ENCODE measurements at places on chromosomes 2 and 18. TPM values are rescaled to one million over a fixed set of nuclear protein-coding genes. Genes with fewer than 3 reads are reported as not detected.

Gene ITPRIPL1
- not detected for polyA plus RNA-seq

Gene CNTNAP5
- not detected for polyA plus RNA-seq

Gene CCL20
- polyA plus RNA-seq: 1.1 TPM

Gene RTN4
- polyA plus RNA-seq: 367 TPM

Gene RNF144A
- polyA plus RNA-seq: 4.4 TPM

Gene EHD3
- 7.9 TPM for polyA plus RNA-seq

Gene RNF152
- polyA plus RNA-seq: not detected

Gene ANKRD36B
- 3.5 TPM for polyA plus RNA-seq

Gene CXCR4
- polyA plus RNA-seq: 0.12 TPM

Gene EML6
- polyA plus RNA-seq: 1.8 TPM

Gene RAB31
- 20.5 TPM for polyA plus RNA-seq

Gene AMER3
- not detected for polyA plus RNA-seq

Gene TSPYL6
- polyA plus RNA-seq: not detected

Gene RNF138
- polyA plus RNA-seq: 18.6 TPM

Gene LCT
- polyA plus RNA-seq: 0.05 TPM

Gene TBR1
- polyA plus RNA-seq: 0.07 TPM

Gene TUBA4B
- 0.55 TPM for polyA plus RNA-seq

DNA sequence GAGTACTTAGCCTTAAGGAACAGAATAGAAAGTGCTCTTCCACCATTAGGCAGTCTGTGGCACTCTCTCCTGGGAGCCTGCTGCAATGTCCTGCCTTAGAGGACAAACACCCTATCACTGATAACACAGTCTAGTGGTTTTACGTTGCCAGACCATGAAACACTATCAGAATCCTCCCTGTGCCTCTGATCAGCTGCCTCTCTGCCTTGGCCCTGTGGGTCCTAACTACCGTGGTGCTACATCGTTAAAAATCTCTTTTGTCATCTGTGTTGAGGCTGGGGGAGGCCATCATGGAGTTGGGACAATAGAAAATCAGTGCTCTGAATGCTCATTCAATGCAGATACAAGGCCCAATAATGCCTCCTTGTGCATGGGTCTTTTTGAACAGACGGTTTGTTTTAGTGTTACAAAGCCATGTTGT lies 11.9 kb upstream of the APCDD1 start:
- DNase-seq: no peak

- peak; percentile 20 for DNase-seq
Measured at GRCh38 chr2:215736653-215737290, 276.6 kb downstream of the MREG start.

- no peak for DNase-seq
Measured at GRCh38 chr2:47300609-47301276, 102.2 kb upstream of the MSH2 start.

DNA sequence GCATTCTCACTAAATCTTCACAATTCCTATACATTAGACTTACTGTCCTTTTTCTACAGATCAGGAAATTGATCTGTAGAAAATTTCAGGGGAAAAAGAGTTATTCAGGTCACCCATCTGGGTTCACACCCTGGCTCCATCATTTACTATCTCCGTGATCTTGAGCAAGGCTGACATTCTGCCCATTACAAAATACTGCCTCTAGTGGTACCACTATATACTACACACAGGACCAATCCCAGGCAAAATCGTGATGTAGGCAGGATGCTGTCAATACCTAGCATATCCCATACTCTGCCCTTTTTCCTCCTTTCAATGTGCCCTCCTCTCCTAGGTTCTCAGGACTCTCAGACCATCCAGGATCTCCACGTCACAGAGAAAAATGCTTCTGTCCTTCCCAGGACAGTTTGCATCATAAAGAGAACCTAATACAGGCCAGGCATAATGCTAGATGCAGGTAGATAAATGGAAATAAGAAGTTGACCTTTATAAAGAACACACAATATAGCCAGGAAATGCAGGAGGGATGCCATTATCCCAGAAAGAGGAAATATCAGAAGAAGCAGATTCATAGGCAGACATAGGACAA lies 101.9 kb downstream of the CDH20 start:
- DNase-seq: no peak

DNA sequence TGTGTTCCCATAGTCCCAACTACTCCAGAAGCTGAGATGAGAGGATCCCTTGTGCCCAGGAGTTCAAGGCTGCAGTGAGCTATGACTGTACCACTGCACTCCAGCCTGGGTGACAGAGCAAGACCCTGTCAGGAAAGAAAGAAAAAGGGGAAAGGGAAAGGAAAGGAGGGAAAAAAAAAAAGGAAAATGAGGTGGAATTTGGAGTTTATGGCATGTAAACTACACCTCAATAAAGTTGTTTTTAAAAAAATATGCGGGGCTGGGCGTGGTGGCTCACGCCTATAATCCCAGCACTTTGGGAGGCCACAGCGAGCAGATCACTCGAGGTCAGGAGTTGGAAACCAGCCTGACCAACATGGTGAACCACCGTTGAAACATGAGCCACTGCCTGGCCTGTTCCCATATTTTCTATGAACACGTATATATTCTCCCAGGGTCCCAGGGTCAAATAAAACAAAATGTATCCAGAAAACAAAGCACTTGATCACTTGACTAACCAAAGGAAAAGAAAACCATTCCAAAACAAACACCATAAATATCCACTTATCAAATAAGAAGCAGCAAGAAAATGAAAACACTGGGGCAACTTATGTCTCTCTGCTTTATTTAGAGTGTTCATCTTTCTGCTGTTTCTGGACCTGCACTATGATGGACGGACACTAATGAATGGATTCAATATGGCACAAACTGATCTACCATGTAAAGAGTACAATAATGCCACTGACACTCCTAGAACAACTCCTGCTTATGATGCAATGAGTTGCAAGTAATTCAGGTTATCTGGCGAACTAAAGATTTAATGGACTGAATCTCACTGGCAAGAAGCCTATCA lies 56.8 kb downstream of the ASXL2 start:
- no peak for DNase-seq

DNA sequence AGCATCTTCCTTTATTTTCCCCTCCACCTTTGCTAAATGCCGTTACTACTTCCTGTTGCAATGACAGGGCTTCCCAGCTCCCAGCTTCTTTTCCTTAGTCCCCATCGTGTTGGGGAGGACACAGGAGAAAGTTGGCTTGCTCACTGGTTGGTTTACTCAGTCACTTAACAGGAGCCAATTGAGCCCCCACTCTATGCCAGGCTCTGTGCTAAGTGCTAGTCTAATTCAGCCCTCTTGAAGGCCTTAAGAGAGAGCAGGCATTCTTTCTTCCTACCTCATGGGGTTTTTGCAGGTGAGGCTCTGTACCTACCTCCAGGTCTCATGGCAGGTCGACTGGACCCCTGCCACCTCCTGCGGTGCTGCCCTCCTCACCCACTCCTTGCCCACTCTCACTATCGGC lies 20.1 kb downstream of the TANC1 start:
- no peak for DNase-seq

- DNase-seq: peak; percentile 89
Measured at GRCh38 chr2:55425431-55425831, 5.8 kb upstream of the CCDC88A start.

GRCh38 chr2:218895326-218895725 lies 14.7 kb downstream of the WNT10A start:
- no peak for DNase-seq

GRCh38 chr2:233093166-233093448 lies 33.0 kb downstream of the INPP5D start:
- DNase-seq: no peak

- no peak for DNase-seq
Measured at GRCh38 chr18:37251679-37252078, 313.9 kb downstream of the CELF4 start.

GRCh38 chr2:58449286-58450010 lies 208.3 kb upstream of the FANCL start:
- DNase-seq: no peak

- DNase-seq: no peak
Measured at GRCh38 chr2:142484111-142484510, 353.3 kb upstream of the LRP1B start.

- DNase-seq: no peak
Measured at GRCh38 chr2:232038881-232039485, 77.5 kb downstream of the DIS3L2 start.

- DNase-seq: no peak
Measured at GRCh38 chr2:51918113-51918512, 886.2 kb upstream of the NRXN1 start.

- peak; percentile 77 for DNase-seq
Measured at GRCh38 chr2:42141687-42142546, 27.2 kb upstream of the EML4 start.

DNA sequence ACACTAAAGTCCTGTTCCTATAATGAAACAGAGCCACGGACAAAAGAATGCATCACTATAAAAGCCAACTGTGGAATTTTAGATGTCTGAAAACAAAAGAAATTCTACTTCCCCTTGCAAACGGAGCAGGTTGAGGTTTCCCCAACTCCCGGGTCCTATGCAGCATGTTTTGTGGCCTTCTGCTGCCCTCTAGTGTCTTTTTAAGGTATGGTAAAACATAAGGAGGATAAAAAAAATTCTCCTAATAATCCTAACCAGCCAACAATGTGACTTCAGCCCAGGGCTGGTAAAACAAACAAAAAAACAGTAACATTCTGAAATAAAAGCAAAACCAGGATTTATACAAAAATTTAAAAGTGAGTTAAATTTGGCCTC lies 539.5 kb downstream of the NRXN1 start:
- DNase-seq: peak; percentile 64

DNA sequence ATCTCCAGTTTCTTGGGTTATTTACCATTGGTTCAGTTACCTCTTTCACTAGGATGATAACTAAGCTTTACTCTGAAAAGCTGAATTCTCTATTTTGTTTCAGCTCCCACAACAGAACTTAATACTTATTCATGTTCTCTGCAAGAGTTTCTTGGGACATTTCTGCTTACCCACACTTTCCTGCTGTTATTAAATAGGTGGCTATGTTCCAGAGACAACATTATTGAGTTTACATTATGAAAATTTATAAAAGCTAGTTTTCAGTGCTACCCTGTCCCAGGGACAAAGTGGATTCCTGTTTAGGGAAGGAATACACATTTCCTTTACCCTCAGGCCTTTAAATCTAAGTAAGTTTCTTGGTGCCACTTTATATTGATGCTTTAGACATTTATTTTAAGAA lies 7.0 kb upstream of the GPD2 start:
- no peak for DNase-seq

DNA sequence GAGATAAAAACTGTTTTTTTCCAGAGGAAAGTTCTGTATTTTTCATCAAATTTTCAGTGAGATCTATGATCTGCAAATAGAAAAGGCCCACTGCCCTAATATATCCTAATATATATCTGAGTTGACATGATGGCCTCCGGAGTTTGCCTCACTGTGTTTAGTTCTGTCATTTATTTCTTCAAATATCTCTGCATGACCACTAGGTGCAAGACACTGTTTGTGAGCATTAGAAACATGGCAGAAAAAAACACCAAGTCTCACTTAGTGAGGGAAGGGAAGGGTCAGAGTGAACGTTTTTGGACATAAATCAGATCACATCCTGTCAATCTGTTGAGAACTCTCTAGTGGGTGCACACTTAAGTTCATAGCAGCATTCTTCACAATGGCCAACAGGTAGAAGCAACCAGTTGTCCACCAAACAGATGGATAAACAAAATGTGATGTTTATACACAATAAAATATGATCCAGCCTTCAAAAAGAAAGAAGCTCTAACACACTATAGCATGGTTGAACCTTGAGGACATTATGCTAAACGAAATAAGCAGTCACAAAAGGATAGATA lies 53.4 kb downstream of the SPIRE1 start:
- peak; percentile 9 for DNase-seq

- no peak for DNase-seq
Measured at GRCh38 chr18:48806551-48807261, 144.1 kb downstream of the SMAD7 start.

DNA sequence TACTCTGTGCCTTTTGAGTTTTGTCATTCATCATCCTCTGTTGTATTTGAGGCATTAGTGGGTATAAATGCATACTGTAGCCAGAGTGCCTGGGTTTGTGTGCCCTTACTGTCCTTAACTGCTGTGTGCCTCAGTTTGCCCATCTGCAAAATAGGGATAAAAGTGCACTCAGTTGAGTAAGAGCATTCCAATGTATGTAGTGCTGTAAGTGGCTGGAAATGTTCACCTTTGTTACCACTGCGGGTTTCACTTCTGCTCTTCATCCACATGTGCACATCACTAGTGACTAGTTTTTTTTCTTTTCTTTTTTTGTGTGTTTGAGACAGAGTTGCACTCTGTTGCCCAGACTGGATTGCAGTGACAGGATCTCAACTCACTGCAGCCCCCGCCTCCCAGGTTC lies 39.9 kb downstream of the PLEKHB2 start:
- no peak for DNase-seq

DNA sequence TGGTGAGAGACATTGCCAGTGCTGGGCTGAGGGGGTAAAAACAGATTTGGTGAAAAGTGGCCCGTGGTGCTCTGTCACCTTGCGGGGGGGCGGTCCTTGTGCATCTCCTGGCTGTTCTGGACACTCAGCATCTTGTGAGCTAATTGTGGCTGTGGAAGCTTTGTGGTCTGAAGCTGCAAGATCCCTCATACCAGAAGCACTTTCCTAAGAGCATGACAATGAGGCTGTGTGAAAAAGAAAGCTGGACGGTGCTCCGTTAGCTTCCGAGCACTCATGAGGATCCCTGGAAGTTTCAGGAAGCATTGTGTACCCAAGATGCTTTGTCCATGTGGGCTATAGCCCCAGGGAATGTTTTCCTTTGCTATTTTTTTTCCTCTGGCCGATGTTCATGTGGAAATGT lies 74.5 kb downstream of the CABLES1 start:
- DNase-seq: no peak

- no peak for DNase-seq
Measured at GRCh38 chr2:44996356-44996755, 12.9 kb downstream of the SIX2 start.

- peak; percentile 55 for DNase-seq
Measured at GRCh38 chr2:70328921-70329561, 27.2 kb upstream of the FAM136A start.

DNA sequence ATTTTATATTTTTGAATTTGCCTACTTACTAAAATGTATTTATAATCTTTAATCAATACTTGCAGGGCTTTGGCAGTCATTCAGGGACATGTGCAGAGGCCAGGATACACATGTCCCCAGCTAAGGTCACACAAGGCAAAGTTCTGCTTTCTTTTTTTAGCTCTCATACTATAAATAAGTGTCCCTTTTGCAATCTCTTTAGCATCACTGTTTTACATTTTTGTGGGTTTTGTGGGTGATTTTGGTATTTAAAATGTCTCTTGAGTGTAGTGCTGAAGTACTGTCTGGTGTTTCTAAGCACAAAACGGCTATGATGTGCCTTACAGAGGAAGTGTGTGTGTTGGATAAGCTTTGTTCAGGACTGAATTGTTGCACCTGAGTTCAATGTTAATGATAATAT lies 309.0 kb upstream of the GULP1 start:
- DNase-seq: no peak

GRCh38 chr2:232447091-232447620 lies 8.8 kb upstream of the ALPI start:
- DNase-seq: no peak

GRCh38 chr18:13178976-13179375 lies 39.6 kb upstream of the LDLRAD4 start:
- DNase-seq: no peak
